ENCODE measurements at places on chromosomes 6 and 20.

- DNase-seq = no peak
Observed at GRCh38 chr6:127185437-127185995, 67.0 kb downstream of the RSPO3 start.

GRCh38 chr6:121584586-121585369 is 149.3 kb downstream of the GJA1 start:
- no peak for DNase-seq

GRCh38 chr6:44062771-44063560 is 64.3 kb downstream of the MRPL14 start:
- no peak for DNase-seq

DNA sequence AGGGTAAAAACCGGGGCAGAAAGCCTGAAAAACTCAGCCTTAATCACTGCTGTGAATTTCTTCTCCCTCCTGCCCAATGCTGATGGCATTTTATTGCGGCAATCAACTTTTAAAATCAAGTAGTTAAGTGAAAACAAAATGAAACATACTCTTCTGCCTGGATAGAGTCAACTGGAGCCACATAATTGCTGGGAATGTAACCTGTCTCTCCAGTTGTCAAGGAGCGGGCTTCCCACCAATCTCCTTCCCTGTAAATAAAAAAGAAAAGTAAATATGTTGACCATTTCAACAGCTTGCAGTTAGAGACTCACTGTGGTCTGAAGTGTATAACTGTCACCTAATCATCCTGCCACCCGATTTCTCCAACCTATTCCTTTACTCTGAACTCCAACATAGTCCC is 102.1 kb upstream of the TRAF3IP2 start:
- no peak for DNase-seq

DNA sequence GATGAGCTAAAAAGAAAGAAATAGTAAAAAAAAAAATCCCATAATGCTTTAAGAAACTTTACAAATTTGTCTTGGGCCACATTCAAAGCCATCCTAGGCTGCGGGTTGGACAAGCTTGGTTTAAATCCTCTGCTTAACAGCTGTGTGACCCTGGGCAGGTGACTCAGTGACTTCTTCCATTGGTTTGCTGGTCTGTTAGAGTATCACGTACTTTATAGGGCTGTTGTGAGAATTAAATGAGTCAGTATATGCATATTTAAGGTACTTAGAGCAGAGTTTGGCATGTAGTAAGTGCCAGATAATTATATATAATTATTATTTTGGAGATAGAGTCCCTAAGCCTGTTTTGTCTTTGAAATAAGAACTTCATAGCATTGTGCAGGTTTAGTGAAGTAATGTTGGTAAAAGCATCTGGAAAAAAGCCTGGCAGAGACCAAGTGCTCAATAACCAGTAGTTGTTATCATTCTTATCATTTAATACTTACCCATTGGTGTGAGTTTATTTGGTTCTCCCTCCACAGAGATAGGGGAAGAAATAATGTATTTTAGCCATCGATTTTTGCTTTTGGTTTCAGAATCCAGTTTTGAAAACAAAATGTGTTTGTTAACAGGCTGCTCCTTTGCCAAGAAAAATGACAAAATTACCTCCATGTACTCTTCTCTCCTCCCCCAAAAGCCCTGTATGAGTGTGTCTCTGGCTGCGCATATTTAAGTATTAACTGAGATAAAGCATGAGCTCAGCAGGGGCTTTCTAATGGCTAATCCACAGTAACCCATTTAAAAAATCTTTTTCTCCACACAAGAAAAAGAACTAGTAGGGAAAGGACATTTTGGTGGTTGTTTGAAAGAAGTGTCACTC is 67.2 kb downstream of the FOXO3 start:
- no peak for DNase-seq

DNA sequence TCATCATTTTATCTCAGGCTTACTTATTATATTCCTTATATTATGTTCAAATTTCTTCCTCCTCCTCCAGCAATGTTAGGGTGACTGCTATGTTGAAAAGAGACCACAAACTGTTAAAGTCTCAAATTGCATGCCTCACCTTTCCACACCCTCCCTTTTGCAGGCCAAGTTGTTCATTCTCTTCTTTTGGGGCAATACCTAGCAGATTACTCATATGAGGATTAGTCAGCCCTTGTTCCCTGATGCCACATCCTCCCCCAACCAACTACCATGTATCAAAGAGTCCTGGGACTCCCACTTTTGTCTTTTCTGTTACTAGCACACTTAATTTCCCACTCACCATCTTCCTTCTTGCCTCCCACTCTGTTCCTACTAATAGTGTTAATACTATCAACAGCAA is 434.7 kb downstream of the BCKDHB start:
- DNase-seq = no peak
